Glomerular endothelial cell (primary cell): ENCODE measurements at places on chromosomes 1 and 21. TPM values are rescaled to one million over a fixed set of nuclear protein-coding genes. Genes with fewer than 3 reads are reported as not detected.

The SLC1A7 gene
- total RNA-seq, result not detected in 2 replicates

The KRTAP12-2 gene
- total RNA-seq, result not detected in 2 replicates

The OR6K3 gene
- not detected in 2 replicates for total RNA-seq

The KDF1 gene
- not detected in 2 replicates for total RNA-seq

The CFHR4 gene
- not detected in 2 replicates for total RNA-seq

The RGS7 gene
- total RNA-seq, result 0.58 and 1.6 TPM in 2 replicates

The F5 gene
- total RNA-seq, result not detected in 2 replicates

The SMPDL3B gene
- total RNA-seq, result 1.8 TPM in 1 of 2 replicates, not detected in the other

The KRTAP19-3 gene
- total RNA-seq, result not detected in 2 replicates
